ENCODE measurements at places on chromosomes 3 and 15.
A peak's percentile ranks its signal among the peaks of the same experiment; 100 is the strongest.

DNA sequence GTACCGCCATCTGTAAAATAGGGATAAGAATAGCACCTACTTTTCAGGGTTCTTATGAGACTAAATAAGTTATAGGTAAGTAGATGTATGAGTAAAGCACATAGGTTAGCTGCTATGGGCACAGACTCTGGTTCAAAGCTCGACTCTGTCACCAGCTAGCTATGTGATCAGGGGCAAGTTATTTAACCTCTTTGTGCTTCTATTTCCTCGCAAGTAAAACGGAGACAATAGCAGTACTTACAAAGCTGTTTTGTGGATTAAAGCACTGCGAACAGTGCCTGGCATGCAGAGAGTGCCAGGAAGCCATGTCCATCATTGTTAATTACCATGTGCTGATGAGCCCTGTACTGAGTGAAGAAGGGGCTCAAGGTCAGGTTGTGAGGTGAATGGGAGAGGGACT is 1.9 kb downstream of the LAMP3 start:
- no peak for DNase-seq

DNA sequence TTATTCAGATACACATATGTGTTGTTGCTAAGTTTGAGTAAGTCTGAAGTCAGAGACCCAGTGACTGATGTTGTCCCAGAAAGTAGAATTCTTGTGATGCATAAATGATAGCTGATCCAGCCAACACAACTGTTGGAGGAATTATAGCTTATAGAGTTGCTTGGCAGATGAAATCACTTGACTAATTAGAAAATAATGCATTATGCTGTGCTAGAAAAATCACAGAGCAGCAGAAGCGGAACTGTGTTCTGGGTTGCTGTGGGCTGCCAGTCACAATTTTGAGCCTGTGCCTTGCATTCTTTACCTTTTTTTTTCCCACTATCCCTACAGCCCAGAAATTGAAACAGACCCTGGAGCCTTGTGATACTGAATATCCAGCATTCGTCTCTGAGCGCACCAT is 90.0 kb upstream of the LRTM1 start:
- DNase-seq: no peak

DNA sequence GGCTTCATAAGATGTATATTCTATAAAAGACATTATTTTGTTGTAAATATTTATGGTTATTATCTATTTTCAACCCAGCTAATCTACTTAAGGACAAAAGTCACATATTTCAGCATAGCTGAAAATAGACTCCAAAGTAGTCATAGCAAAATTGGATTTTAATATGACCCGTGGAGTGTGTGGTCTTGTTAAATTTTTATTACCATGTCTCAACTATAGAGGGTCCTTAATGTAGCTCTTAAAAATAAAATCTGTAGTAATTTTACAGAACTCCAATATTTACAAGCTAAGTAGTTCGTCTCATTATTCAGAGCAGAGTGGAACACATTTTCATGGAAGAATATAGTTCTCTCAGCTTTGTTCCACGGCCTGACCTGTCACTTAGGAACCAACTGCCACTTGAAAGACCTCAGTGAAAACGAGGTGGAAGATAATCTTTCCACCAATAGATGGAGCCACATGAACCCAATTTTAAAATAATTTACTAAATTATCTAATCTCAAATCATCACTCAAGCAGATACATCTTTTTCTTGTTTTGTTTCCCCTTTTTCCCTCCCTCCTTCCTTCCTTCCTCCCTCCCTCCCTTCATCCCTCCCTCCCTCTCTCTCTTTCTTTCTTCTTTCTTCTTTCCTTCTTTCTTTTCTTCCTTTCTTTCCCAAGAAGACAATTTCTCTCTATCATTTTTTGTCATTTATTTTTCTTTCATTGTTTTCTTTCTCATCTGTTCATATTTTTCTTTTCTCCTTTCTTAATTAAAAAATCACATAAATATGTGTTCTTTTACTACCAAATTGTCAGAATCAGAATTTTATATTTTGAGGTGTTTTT is 97.2 kb downstream of the CLDN1 start:
- peak; percentile 10 for DNase-seq

GRCh38 chr3:55202326-55202725 is 274.5 kb upstream of the LRTM1 start:
- DNase-seq: peak; percentile 86

- DNase-seq: no peak
Measured at GRCh38 chr15:56719774-56720555, 13.3 kb downstream of the ZNF280D start.

- no peak for DNase-seq
Measured at GRCh38 chr3:4786431-4786830, 192.8 kb upstream of the BHLHE40 start.

- no peak for DNase-seq
Measured at GRCh38 chr3:138065949-138066348, 49.5 kb downstream of the DZIP1L start.

- no peak for DNase-seq
Measured at GRCh38 chr15:28942046-28942445, 56.3 kb downstream of the APBA2 start.

- DNase-seq: peak; percentile 78
Measured at GRCh38 chr3:195892105-195893043, 16.0 kb downstream of the TNK2 start.

DNA sequence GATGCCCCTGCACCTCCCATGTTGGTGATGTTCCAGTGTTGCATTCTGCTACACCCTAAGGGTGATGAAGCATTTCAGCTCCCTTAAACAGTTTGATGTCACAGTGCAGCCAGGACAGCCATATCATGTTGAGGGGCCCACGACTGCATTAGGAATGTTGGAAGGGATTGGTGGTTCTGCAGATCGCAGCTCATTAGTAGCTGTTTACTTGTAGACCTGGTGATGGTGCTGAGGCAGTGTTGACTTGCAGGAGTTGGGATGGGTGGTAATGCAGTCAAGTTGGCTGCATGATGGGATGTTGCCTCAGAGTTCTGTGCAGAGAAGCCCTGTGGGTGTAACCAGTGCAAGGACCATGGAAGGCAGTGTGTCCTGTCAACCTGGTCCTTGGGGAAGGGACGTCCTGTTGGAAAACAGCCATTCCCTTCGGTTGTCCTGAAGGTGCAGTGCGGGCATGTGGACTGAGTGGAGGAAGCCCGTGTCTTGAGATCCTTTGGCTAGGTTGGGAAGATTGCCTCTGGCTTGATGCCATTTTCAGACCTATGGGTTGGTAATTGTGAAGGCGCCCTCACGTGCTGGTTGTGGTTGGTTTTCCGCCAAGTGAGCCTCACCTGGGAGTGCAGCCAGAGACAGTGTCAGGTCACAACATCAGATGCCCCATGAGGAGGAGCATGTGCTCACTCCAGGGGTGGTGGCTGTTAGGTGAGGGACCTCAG is 100.7 kb downstream of the SNRPN start:
- DNase-seq: no peak

GRCh38 chr3:174767853-174768382 is 91.2 kb upstream of the NAALADL2 start:
- DNase-seq: peak; percentile 53

DNA sequence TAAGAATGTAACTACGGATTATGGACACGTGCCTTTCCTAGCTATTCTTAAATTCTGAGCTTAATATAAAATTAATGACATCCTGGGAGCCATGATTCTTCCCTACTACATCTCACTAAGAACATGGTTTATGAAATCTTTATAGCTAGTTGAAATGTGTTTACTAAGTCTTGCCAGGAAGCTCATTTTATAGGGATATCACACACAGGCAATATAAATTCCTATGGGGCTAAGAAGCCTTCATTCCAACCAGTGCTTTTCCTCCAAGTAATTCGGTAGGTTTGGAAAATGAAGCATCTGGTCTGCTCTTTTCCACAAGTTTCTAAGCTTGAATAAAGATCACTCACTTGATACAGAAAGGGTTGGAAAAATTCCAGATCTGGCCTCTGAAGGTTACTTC is 802.6 kb downstream of the FHIT start:
- no peak for DNase-seq

- DNase-seq: peak; percentile 54
Measured at GRCh38 chr15:75732809-75733451, 20.3 kb upstream of the CSPG4 start.

- DNase-seq: no peak
Measured at GRCh38 chr3:128052595-128053351, 536 bp downstream of the SEC61A1 start.

DNA sequence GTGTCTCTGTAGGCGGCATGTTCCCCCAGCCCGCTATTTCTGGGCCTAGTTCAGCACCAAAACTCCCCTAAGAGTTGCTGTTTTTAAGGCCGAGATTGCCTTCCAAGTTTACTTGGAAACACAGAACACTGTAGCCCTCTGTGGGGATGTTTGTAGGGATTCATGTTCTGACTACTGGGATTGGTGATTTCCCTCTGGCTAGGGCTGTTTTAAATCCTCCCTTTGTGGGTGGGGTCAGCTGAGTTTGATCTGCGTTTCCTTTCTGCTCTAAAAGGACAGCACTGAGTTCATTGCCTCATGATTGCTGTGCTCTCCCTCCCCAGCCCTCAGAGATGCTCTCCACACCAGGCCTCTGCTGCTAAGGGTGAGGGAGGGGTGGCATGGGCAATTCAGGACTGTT is 640.6 kb upstream of the DPPA4 start:
- no peak for DNase-seq

DNA sequence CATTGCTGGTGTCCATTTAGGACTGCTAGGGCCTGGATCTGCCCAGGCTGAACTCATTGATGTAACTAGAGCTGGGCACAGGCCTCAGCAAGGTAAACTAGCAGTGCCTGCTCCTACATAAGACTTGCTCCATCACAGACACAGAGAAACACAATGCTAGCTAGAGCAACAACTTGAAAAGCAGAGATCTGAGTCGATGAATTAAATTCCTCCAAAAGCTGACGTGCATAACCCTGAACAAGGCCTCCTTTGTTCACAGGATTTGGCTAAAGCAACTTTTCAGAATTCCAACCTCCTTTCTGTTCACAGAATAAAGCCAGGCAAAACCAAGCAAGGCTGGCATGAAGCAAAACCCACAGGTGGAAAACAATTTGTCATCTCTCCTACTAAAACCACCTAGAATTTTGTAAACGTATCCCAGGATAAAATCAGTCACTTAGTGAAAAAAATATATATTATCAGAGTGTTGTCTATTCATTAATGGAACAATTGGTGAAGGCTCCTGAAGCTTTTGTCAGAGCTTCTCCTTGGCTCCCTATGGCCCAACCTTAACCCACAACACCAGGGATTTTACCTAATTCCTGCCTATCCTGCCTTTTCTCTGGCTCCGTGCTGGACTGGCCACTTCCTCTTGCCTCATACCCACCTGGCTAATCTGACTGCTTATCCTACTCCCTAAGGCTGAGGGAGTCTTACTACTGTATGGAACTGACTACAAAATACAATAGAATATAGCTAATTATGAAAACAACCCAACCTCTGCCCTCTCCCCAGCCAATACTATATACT is 39.9 kb downstream of the PLCH1 start:
- DNase-seq: no peak

- DNase-seq: no peak
Measured at GRCh38 chr3:147513785-147514184, 104.6 kb downstream of the ZIC1 start.

- DNase-seq: no peak
Measured at GRCh38 chr3:186988806-186989205, 58.5 kb downstream of the ST6GAL1 start.

DNA sequence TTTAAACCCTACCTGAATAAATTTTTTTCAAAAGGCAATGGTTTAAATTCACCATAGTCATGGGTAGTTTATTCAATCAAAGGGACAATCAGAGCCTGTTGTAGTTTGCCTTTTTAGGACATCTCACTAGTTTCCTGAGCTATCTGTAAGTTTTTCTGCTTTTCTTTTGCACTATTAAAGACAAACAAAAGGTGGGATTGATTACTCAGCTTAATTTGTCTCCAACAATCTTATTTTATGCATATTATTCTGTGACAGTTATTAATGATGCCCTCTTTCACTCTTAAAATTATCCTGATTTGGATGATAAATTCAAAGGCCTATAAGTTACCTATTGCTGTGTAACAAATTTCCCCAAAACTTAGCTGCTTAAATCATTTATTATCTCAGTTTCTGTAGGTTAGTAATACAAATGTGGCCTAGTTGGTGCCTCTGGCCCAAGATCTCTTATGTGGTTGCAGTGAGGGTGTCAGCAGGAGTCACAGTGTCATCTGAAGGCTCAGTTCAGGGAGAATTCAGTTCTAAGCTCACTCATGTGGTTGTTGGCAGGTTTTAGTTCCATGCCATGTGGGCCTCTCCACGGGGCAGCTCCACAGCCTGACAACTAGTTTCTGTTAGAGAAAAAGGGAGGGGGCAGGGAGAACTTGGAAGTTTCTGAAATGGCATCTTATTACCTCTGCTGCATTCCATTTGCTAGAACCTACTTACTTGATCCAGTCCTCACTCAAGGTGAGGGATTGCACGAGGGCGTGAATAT is 16.0 kb downstream of the ARMC8 start:
- DNase-seq: no peak

DNA sequence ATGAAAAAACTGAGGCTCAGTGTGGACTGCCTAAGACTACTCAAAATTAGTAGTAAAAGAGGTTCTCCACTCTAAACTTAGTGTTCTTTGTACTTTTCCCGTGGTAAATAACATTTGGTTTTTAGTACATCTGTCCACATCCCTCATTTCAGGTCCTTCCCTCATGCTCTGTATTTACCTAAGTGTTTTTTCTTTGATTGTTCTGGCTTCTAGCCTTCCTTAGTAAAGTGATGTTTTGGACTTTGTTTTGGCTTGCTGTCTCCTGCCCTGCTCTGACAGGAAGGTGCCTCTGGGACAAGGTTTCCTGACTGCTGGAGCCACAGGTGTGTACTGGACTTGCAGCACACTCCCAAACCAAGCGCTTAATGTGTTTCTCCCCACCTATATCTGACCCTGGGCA is 29.9 kb upstream of the ALDH1A2 start:
- no peak for DNase-seq

GRCh38 chr3:145842294-145842902 is 318.6 kb downstream of the PLOD2 start:
- DNase-seq: no peak

DNA sequence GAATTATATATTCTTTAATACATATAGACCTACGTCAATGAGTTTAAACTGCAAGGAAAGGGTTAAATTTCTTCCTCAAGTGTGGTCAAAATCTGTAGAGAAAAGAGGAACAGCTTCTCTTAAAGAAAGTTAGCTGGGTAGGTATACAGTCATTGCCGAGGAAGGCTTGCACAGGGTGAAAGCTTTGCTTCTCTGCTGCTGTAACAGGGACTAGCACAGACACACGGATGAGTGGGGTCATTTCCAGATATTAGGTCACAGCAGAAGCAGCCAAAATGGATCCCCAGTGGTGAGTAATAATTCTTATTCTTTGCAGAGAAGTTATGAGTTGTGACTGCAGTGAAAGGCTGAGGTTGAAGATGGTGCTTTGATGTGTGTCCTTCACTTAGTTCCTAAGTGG is at the start of gene CD86:
CD86 (plus strand) TSS at position 148 of the 400 bp plus-strand sequence; CDS start at position 276, 128 bp downstream.
- no peak for DNase-seq

DNA sequence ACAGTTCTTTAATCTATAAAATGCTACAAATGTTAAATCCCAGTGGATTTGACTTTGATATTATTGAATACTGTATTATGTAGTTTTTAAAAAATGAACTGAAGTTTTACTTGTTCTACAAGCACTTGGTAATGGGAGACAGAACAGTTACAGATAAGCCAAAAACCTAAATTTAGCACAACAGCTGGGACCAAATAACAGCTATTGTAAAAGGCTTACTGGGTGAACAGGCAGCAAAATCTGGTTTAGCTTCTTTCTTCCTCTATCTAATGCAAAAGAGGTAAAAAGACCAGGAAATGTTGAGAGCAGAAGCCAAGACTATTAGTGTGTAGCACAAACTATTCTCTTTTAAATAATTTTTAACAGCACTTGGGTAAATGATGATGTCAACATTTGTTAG is 1.6 kb upstream of the ATOSA start:
- no peak for DNase-seq

GRCh38 chr3:88010810-88011209 is 48.0 kb downstream of the CGGBP1 start:
- DNase-seq: no peak
